Activated naive CD4-positive, alpha-beta T cell treated with anti-CD3 and anti-CD28 coated beads for 36 hours (primary cell): ENCODE measurements at places on chromosomes 2 and 18.
A peak's percentile ranks its signal among the peaks of the same experiment; 100 is the strongest.

GRCh38 chr2:229575569-229576315, 138.6 kb downstream of the DNER start:
- DNase-seq = no peak

DNA sequence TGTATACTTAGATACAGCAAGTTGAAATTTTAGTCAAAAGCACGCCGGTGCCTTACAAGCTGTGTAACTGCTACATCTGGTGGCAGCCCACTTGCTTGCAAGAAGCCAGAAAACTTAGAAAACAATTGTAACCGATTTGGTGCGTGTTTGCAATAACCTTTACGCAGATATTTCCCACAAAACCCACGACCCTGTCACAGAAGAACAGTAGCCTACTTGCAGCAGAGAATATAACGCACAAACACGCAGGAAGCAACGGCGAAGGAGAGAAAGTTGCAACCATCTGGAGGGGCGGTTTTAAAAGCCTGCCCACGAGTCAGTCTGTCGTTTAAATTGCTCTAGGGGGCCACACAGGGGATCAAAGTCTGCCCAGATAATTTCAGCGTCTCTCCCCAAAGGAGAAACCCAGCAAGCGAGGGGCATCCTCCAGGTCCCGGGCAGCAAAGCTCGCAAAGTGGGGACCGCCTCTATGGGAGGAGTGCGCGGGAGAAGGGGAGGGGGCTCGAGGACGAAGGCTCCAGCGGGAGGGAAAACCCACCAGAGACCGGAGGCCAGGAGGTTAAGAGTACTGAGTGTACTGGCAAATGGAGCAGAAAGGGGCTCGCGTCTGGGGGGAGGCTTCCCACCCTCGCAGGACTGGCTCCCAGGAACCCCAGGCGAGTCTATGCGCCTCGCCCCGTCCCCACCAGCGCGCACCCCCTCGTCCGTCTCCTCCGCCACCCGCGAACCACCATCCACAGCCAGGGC, 1.1 kb downstream of the TLK1 start:
- peak; percentile 69 for DNase-seq

GRCh38 chr2:10410001-10410822, 37.9 kb downstream of the ODC1 start:
- no peak for DNase-seq

DNA sequence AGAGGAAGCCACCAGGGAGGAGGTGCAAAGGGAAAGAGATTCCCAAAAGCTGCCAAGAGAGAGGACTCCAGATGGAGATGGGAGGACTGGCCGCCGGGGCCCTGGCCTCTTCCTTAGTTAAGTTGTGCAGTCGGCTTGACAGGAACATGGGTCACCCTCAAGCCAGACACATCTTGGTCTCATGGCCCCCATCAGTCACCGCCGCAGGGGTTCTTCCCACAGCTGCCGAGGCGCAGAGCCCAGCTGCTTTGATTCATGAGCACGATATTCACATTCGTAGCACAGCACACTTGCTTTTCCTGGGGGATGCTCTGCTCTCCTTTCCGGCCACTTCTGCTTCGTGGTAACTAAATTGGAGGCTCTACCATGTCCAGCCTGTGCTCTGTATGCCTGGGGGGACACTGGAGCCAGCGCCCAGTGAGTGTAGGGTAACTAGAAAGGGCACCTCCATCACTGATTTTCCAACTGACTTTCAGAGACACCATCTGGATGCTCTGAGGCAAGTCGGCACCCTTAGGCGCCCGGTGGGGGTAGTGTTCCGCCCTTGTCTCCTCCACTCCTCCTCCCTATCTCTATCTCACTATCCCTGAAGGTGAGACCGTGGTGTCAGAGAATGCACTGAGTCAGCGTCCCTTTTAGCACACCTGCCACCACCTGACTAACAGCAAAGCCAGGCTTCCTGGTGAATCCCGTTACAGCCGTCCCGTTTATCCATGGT, 13.3 kb downstream of the TWIST2 start:
- DNase-seq = no peak

DNA sequence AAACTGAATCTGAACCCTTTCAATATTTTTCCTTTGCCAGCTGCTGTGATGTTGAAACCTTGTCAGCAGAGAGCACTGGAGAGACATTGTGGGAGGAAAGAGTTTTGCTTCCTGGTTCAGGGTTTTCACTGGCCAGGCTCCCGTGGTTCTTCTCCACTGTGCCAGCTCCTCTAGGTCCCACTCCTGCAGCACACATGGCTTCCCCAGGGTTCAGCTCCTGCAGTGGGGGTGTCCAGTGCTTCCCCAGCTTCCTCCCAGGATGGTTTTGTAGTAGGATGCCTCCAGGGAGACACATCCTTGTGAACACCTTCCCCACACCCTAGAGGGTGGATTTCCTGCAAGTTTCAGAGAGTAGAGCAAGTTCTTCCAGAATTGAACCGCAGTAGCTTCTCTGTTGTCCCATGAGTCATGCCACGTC, 24.0 kb upstream of the SULT1C3 start:
- DNase-seq = no peak

GRCh38 chr18:60508108-60508507, 135.5 kb upstream of the MC4R start:
- no peak for DNase-seq

DNA sequence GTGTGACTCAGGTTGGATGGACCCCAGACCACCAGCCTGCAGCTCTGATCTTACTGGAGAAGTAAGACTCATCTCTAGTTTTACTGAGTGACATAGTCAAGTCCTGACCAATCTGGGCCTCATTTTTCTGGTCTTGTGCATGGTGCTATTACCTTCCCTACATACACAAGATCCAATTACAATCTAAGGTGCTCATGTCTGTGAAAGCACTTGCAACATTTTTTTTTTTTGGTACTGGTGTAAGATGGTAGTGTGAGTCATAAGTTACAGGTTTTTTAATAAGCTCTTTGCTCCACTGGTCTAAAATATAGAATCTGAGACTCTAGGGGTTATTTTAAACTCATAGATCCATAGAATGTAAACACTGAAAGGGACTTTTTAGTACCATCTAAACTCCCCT, 117.3 kb upstream of the EFEMP1 start:
- DNase-seq = no peak

- no peak for DNase-seq
These were observed 3.8 kb upstream of the STEAP3 start for GRCh38 chr2:119219873-119220272.

- DNase-seq = no peak
These were observed 64.0 kb downstream of the HPCAL1 start for GRCh38 chr2:10366601-10367270.

GRCh38 chr2:60717691-60718090, 38.4 kb upstream of the PAPOLG start:
- DNase-seq = no peak

- DNase-seq = no peak
These were observed 42.9 kb upstream of the LPIN2 start for GRCh38 chr18:3055816-3056215.

DNA sequence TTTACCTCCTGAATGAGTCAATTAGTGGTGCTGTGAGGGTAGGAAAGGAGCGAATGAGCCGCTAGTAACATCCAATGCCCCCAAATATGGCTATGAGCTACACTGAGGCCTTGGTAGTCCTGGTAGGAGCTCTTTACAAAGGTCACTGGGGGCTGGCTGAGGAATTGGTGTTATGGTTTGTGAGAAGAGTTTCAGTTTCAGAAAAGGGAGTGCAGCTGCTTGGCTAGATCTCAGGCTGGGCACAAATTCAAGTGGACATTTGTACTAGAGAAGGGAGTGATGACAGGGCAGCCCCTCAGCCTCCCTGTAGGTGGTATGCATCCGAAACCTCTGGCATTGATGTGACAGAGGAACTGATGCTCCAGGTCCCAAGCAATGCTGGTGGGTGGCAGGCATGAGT, 13.9 kb upstream of the PAIP2B start:
- DNase-seq = no peak

DNA sequence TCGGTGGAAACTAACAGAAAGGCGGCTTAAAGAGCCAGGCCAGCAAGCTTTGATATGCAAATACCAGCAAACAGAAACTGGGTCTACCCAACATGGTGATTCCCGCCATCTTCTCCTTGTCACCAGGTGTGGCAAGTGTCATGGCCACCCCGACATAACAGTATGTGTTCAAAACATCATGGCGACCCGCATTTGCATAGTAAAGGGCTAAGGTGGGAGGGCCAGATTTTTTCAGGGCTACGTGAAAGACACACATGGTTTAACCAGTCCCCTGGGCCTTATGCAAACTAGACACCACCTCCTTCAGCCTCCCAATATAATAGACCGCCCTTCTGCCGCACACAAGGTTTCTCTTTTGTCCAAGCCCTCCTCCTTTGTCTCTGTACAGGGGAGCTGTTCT, 260.4 kb downstream of the METTL4 start:
- DNase-seq = no peak

DNA sequence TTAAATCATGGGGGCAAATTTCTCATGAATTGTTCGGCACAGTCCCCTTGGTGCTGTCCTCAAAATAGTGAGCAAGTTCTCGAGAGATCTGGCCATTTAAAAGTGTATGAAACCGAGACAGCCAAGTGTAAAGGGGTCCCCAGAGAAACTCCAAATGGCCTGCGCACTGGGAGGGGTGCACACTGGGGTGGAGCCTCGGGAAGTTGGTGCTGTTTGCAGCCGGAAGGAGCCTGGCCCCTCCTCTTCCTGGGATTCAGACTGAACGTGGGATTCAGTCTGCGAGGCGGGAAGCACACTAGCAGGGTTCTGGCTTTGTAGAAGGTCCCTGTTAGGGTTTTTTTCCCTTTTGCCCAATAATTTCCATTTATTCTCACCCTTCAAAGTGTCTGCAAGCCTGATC, 48.8 kb downstream of the RABL2A start:
- no peak for DNase-seq

DNA sequence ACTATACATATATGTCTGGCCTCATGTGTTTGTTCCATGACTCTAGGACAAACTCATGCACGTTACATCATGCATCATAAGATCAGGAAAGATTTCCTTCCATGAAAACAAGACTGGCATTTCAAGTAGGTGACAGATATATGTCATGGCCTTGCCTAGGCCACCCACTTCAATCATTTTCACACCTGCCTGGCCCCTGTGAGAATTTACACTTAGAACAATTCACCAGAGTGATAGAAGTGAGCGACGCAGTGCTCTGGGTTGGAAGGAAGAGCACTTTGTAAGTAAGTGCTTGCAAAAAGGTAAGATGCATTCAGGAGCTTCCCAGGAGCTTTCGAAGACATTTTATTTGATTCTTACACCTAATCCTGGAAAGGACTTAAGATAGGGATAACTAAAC, 39.5 kb downstream of the TMEM163 start:
- DNase-seq = no peak

- DNase-seq = no peak
These were observed 315.9 kb downstream of the DSEL start for GRCh38 chr18:67200665-67201064.

DNA sequence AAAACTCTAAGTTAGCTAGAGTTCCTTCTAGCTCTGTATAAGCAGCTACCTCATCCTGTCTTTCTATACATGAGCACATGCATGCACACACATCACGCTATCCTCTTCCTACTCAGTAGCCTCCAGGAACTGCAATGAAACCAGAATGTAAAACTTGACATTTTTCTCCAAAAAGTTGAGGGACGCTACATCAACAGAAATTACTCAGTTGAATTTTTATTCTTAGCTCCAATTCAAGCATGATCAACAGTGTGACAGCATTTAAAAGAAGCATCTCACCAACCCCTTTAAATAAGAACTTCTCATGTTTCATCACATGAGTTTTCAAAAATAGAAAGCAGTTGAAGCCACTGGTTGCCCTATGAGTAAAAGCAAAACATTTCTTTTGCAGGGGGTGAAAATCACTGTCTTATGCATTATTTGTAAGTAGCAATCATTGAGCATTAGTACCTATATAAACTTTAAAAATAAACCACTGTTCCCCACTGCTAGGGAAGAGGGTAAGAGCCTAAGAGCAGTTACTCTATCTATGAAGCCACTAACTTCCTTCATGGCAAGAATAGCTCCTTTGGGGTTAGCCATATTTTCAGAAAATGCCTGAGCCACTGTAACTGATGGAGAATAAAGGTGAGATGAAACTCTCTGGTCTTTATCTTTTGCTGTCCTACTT, 77.9 kb upstream of the ARL5A start:
- DNase-seq = no peak

DNA sequence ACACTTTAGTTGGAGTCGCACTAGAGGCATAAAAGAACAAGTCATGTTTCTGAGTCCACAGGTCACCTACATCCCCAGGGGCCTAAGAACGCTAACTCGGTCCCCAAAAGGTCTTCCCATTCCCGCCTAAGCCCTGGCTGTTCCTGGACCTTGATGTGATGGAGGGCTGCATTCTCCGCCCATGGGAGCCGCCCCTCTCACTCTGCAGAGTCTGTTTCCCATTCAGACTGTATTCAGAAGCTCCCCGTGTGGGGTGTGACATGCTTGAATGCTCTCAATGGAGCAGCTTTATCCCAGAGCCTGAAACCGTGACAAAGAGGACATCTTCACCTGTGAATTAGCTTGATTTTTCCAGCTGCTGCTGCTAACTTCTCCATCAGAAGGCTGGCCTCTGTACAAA, 319.0 kb upstream of the KLHL29 start:
- DNase-seq = no peak

DNA sequence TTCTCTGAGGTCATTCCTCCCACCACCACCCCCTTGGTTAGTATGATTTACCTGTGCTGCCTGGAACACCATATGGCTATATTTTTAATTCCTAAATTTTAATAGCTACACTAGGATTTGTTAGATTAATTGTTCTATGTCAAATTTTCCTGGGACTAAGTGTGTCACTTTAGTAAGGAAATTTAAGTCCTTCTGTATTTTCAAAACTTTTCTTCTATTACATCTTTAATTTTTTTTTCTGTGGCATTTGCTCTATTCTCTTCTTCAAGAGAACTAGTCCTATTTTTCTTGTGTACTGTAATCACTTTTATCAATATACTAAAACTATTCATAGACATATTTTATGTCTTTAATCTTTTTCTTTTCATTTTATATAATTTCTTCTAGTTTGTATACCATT, 456.9 kb downstream of the ARHGAP15 start:
- DNase-seq = no peak

GRCh38 chr2:188277786-188278185, 13.9 kb upstream of the GULP1 start:
- no peak for DNase-seq

- DNase-seq = no peak
These were observed 125.2 kb upstream of the ARL5A start for GRCh38 chr2:151953467-151953866.

GRCh38 chr2:159614534-159615366, 1.6 kb downstream of the BAZ2B start:
- DNase-seq = no peak

DNA sequence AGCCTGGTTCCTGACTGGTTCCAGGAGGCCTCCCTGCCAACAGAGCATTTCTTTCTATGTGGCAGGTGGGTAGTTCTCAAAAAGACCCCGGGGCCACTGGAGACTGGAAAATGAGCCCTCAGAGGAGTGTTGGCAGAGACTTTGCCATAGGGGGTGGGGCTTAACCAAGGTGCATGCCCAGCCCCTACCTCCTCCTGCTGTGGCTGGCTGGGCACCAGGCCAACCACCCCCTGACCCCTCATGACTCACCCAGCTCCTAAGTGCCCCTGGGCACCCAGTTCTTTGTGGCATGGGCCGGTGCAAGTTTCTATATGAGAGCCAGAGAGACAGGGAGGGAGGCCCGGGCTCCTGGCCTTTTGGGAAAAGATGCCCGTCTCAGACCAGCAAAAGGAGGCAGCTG, 98.2 kb upstream of the SMAD2 start:
- DNase-seq = no peak
